ENCODE measurements at places on chromosomes 4 and X. TPM values are rescaled to one million over a fixed set of nuclear protein-coding genes. Genes with fewer than 3 reads are reported as not detected.

Gene AWAT2
- polyA plus RNA-seq, result not detected

- peak; percentile 65 for DNase-seq
Observed at GRCh38 chr4:127304356-127304755, 328.4 kb upstream of the INTU start.

DNA sequence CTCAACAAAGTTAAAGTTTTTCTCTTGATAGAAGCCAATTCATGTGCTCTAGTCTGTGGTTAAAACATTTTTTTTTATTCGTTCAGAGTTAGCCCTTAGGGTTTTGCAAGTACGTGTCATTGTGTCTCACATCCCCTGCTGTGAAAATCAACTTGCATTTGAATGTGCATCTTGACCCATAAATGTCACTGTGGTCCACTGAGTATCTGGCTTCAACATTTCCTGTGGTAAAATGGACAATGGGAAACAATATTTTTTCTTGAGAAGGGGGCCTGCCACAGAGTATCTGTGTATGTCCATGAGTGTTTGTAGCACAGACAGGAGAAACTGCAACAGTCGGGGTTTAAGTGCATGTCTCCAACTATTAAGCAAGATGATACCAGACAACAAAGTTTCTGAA lies 554.8 kb upstream of the TENM3 start:
- DNase-seq, result no peak

GRCh38 chrX:124665621-124666400 lies 319.4 kb downstream of the SH2D1A start:
- DNase-seq, result no peak
